NCI-H2081 treated with DMSO at 0.1 percent for 48 hours (cell line): ENCODE measurements at places on chromosomes 4 and X.

GRCh38 chr4:89161841-89162240, 50.5 kb downstream of the TIGD2 start:
- no peak for DNase-seq

DNA sequence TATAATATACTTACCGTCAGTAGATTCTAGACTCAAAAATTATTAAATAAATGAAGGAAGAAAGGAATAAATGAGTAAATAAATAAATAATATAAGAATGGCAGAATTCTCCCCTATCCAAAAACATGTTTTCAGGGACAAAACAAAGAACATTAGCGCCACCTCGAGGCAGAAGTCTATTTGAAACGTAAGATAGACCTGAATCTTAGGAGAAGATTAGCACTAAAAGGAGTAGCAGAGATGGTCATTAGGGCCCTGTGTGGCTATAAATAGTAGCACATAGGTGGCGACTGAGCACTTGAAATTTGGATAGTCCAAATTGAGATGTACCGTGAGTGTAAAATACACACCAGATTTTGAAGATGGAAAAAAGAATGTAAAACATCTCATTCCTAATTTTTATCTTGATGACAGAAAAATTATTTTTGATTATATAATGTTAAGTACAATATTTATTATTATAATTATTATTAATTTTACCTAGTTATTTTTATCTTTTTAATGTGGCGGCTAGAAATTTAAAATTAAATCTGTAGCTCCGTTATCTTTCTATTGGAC, 24.3 kb upstream of the SRD5A3 start:
- peak; percentile 48 for DNase-seq

DNA sequence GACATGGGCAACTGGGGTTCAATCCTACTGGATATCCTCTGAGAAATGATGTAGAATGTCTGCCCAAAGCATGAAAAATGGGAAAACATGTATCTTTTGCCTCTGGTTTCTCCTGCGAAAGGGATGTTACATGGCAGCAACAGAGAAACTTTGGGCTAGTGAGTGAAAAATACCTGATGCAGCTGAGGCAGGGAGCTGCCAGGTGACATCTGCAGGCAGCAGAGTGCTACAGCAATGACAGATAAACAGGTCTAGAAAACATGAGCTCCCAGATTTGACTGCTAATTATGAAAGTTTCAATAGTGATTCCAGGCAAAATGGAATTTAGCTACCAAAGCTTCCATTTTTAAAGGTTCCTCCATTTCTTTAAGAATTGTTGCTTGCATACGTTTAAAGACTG, 4.8 kb upstream of the CXCL1 start:
- no peak for DNase-seq

- DNase-seq: no peak
Observed at GRCh38 chrX:70013466-70014381, 36.0 kb downstream of the AWAT2 start.

DNA sequence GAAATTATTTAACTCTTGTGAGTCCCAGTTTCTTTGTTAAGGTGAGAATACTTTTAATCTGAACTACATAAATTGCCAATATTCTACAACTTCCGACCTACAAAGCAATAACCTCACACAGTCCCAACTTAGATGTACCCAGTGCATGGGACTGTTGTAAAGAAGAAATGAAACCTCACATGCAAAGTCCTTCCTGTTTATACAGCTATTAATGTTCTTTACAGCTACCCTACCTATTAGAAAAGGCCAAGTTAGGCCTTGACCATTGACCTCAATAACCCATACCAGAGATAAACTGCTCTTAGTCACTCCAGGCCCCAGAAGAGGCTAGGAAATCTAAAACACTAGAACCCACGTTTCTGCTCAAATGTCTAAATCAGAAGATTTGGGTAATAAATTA, 920.1 kb upstream of the TENM3 start:
- no peak for DNase-seq

DNA sequence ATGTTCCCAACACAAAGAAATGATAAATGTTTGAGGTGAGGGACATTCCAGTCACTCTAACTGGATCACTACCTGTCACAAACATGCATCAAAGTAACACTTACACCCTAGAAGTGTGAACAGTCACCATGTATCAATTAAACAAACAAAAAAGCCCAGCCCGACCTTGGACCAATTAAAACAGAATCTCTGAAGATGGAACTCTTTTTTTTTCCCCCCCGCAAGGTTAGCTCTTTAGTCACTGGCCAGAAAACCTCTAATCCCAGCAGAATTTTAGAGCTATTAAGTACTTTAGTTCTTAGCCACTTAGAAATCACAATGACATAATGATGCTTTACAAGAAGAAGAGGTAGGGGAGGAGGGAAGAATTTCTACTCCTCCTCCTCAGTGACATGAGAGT, 154.5 kb downstream of the PALLD start:
- DNase-seq: no peak

- DNase-seq: no peak
Observed at GRCh38 chr4:99091216-99091575, 2.6 kb upstream of the ADH5 start.

GRCh38 chr4:1574601-1575417, 109.3 kb downstream of the FAM53A start:
- no peak for DNase-seq

- DNase-seq: no peak
Observed at GRCh38 chr4:153332936-153333335, 11.6 kb upstream of the MND1 start.
